EL (cell line): ENCODE measurements at places on chromosomes 4 and X.

DNA sequence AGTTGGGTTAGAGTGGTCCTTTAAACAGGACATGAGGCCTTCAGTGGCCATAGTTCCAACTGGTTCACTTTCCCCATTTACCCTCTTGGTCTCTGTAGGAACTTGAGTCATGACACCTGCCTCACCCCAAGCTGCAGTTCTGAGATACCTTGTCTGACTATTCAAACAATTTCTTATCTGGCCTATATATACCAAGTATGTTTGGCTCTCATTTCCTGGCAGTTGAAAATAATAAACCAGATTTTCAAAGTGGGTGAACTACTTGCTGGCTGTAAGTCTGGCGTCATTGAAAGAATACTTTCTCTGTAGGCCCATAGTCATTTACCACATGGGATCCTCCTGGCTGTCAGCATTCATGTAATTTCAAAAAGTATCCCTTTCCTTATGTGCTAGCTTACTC is 228.8 kb downstream of the SHROOM3 start:
- no peak for DNase-seq

DNA sequence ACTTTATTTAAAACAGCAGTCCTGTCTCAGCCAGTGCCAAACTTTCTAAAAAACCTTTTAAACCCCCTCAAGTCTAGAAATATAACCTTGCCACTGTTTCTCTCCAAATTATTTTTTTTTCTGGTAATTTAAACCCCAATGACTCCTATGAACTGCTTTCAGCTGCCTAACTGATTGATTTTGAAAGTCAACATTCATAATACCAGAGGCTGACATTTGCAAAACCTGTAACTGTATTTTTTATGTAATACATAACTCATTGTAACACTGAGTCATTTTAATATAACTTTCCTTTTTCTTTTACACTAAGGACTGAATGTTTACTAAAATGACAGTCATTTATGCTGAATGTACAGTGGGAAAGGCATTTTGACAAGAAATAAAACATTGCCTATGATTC is 19.1 kb upstream of the EGFL6 start:
- DNase-seq = no peak

- DNase-seq = no peak
Observed at GRCh38 chrX:40474645-40475044, 106.1 kb upstream of the ATP6AP2 start.

DNA sequence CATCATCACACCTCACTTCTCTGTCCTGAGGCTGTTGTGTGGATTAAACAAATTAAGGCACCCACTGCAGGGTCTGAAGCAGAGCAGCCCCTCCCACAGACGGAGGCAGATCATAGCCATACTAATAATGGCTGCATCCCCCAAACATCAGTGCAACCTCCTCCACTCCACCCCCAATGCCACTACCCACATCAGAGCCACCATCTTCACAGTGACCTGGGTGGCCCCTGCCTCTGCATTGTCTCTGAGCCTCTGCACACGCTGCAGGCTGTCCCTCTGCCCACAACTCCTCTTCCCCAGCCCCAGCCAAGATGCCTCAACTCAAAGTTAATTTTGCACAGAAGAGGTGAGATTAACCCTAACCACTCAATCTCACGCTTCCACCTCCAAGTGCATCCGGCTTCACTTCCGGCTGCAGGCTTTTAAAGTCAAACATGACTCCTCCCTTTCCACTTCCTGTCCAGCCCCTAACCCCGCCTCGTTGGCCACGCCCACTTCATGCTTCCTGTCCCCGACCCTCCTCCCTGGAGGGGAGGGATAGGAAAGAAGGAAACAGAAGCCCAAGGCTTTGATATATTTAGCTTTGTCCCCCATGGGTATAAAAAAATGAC is 22.7 kb downstream of the JAKMIP1 start:
- DNase-seq = no peak

- DNase-seq = no peak
Observed at GRCh38 chr4:150540959-150541360, 41.0 kb upstream of the MAB21L2 start.
